PC-9 (cell line): ENCODE measurements at places on chromosomes 16 and 17.

DNA sequence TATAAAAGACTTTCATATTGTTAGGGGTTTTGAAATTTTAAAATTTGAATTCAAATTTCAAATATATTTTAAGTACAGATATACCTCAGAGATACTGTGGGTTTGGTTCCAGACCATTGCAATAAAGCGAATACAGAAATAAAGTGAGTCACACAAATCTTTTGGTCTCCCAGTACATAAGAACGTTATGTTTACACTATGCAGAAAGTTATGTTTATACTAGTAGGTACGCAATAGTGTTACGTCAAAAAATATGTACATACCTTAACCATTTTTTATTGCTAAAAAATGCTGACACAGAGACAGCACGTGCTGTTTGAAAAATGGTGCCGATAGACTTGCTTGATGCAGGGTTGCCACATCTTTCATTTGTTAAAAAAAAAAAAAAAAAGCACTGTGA, 19.7 kb downstream of the NUP88 start:
- no peak for DNase-seq

- no peak for DNase-seq
Measured at GRCh38 chr16:49788572-49788971, 67.3 kb downstream of the ZNF423 start.

GRCh38 chr17:55742272-55743102, 8.4 kb upstream of the PCTP start:
- no peak for DNase-seq

DNA sequence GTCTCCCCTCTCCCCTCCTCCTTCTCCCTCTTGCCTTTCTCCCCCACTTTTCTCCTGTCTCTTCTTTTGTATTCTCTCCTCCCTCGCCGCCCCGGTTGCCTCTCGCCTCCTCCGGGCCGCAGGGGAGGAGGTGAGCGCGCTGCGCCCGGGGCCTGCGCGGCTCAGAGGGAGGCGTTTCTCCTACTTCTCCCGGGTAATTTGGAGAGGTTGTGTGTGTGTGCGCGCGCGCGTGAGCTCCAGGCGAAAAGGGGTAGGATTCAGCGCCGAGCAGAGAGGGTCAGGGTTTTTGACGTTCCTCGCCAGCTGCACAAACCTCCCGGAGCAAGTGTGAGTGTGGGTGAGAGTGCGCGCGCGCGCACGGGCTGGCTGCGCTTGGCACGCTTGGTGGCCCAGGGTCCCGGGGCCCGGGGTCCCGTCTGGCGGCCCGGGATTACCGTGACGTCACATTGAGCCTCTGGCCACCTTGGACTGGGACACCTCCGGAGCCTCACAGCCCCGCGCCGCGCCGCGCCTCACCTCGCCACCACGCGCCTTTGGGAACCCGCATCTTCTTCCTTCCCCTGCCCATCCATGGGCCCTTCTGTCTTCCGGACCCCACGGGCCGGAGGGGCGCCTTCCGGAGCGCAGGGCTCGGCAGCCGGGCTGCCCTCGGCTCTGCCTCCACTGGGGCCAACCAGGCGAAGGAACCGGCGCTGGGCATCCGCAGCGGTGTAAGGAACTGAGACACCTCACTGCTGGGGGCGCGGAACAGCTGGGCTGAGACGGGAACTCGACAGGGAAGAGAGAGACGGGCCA, 479 bp downstream of the IRX6 start:
- DNase-seq, result no peak
